ENCODE measurements at places on chromosomes 16 and 17.

DNA sequence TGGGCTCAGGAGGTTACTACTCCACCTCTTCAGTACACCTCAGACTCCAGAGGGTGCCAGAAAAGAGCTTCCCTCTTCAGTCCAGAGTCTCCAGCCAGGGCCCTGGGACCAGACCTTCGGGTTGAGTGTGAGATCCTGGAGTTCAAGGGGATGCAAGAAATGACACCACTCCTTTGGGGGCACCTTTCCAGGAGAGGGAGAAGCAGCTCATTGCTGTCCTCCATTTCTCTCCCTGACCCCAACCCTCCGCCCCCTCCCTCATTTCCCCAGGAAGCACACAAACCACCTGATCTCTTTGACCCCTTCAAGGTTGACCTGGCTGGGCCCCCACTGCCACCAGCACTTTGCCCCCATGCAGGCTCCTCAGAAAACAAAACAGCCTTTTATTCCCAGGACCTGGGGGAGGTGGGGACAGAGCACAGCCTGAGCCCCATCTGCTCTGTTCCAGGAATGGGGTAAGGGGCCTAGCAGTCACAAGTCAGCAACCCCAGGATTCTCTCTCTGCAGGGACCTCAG, 21.4 kb downstream of the CDH5 start:
- no peak for DNase-seq

GRCh38 chr16:77836801-77837200, 48.4 kb downstream of the VAT1L start:
- DNase-seq = no peak

GRCh38 chr17:61478790-61479492, 26.7 kb downstream of the TBX4 start:
- DNase-seq = no peak

DNA sequence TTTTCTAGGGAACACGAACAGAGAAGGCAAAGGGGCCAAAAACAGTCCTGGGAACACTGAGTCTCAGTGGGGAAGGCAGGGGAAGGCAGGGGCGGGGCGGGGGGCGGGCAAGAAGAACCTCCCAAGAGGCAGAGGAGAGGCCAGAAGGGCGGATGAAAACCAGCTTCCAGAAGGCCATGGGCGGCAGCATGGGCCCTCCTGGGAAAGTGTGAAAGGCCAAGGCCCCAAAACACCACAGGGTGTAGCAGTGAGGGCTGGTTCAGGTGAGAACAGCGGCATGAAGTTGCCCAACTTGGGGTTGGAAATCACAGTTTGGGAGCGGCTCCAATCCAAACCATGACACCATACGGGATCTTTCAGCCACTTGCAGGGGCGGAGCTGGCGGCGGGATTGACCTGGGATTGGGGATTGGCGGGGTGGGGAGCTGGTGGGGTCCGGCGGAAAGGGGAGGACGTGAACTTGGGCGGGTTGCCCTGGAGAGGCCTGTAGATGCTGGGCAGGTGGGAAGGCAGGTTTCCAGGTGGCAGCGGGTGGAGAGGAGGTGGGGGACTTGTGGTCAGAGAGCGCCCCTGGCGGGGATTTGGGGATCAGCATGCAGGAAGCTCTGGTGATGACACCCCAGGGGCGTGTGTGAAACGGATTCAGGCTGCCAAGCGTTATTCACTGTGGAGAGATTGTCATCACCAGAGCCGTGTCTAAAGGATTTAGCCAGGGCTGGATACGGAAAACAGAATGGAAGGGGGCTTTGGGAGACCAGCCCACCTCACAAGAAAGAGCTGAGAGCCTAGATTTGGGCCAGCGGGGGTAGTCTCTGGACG, 80.9 kb downstream of the ARHGAP23 start:
- DNase-seq = no peak

DNA sequence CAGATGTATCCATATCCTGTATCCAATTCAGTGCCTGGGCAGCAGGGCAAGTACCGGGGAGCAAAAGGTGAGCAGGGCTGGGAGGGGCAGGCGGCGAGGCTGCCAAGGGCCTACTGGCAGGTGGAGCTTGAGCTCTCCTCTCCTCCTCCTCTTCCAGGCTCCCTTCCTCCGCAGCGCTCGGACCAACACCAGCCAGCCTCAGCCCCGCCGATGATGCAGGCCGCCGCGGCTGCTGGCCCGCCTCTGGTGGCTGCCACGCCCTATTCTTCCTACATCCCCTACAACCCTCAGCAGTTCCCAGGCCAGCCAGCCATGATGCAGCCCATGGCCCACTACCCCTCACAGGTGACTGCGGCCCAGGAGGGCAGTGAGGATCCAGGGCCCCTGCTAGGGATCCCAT, 11.6 kb downstream of the ATXN2L start:
- no peak for DNase-seq

GRCh38 chr17:58605986-58606385, 85.9 kb downstream of the TEX14 start:
- DNase-seq = no peak

- no peak for DNase-seq
These were observed 124.5 kb downstream of the HS3ST3A1 start for GRCh38 chr17:13477180-13477611.

GRCh38 chr16:30947541-30947858, 1.4 kb upstream of the ORAI3 start:
- no peak for DNase-seq

GRCh38 chr16:8878523-8878911, 3.6 kb upstream of the LITAFD start:
- DNase-seq = no peak

- no peak for DNase-seq
These were observed 223.2 kb upstream of the FOXF1 start for GRCh38 chr16:86286991-86287663.

DNA sequence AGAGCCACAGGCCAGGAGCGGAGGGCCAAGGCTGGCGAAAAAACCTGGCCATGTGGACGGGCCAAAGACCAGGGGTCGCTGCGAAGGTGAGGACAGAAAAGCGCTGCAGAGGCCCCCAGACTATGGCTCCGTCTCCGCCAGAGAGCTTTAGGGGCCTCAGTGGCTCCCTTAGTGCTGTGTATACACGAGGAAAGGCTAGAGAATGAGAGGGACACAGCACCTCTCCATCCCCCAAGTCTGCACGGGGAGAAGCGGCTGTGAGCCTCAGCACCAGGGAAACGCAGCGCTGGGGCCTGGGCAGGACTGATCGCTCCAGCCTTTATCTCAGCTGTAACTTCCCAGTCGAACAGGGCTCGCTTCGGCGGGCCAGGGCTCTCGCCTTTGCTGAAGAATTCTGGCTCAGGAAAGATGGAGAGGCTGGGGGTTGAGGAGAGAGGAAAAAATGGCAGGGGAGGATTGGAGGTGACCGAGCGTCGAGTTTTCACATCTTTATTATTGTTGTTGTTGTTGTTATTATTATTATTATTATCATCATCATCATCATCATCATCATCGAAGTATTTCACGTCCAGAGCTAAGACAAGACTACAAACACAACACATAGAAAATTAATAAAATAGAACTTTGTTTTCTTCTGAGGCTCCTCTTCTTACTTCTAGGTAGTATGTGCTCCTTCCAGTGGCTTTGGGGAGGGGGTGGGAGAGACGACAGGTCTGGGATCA, 1.9 kb upstream of the HOXB5 start:
- no peak for DNase-seq

GRCh38 chr16:46733319-46733830, 14.8 kb downstream of the MYLK3 start:
- no peak for DNase-seq

DNA sequence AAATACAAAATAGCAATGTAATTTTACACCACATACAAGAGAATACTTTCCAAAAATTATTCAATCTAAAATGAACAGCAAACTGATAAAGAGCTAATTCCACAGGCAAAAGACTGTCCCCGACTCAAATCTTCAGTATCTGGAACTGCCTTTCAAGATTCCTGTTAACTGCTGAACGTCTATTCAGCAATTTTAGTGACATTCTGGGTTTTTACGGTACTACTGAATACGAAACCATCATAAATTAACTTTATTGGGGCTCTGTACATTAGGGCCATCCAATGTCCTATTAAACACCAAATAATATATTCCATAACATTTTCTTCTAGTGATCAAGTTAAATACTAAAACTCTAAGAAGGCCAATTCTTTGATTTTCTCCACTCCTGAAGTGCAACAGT, 1.6 kb downstream of the FBXL20 start:
- no peak for DNase-seq

DNA sequence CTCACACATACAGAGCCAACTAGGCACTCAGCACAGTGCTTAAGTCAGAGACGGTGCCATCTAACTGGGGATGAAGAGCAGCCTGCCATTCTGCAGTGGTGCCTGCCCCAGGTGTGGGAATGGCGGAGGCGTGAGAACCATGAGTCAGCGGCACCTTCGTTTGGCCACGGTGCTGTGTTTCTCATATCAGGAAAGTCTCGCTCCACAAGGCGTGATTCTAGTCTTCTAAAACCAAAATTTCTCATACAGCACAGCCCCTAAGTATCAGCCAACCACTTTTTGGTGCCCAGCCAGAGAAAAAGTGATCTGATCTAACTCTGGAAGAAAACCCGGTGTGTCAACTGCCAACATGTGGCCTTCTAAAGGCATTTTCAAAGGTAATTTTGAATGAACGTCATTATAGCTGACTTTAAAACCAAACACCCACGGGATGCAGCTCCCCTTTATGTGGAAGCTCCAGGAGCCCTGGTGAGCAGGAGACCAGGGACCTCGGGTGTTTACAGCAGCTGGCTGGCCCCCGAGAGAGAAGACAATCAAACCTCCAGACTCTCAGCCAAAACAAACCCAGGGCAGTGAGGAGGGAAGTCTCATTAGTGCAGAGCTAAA, 54.6 kb downstream of the ABCC12 start:
- DNase-seq = no peak

GRCh38 chr17:75652934-75653549, 13.9 kb downstream of the RECQL5 start:
- peak; percentile 13 for DNase-seq

- no peak for DNase-seq
These were observed 255.1 kb downstream of the MAP2K6 start for GRCh38 chr17:69669441-69670178.

GRCh38 chr16:19835968-19836421, 48.7 kb downstream of the GPRC5B start:
- no peak for DNase-seq

DNA sequence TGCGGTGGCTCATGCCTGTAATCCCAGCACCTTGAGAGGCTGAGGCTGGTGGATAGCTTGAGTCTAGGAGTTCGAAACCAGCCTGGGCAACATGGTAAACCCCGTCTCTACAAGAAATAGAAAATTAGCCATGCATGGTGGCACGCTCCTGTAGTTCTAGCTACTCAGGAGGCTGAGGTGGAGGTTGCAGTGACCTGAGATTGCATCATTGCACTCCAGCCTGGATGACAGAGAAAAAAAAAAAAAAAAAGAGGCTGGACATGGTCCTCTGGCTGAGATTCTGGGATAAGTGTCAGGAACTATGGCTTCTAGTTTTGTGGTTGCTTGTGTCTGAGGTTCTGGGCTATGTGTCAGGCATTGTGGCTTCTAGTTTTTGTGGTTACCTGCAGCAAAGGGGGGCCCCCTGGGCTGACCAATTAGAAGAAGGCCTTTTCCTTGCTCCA, 7.0 kb downstream of the KSR1 start:
- DNase-seq = no peak

DNA sequence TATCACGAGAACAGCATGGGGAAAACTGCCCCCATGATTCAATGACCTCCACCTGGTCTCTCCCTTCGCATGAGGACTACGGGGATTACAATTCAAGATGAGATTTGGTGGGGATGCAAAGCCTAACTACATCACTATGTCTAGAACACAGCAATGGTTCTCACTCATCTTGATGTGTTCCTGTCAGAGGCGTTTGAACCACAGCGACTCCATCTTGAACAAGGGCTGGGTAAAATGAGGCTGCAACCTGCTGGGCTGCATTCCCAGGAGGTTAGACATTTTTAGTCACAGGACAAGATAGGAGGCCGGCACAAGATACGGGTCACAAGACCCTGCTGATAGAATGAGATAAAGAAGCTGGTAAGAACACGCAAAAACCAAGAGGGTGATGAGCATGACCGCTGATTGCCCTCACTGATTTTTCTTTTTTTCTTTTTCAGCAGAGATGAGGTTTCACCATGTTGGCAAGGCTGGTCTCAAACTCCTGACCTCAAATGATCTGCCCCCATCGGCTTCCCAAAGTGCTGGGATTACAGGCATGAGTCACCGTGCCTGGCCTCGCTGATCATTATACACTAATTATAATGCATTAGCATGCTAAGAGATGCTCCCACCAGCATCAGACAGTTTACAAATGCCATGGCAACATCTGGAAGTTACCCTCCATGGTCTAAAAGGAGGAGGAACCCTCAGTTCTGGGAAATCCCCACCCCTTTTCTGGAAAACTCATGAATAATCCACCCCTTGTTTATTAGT, 3.0 kb upstream of the PPY start:
- no peak for DNase-seq

GRCh38 chr17:4422864-4423263, 10.9 kb upstream of the SPNS3 start:
- DNase-seq = peak; percentile 18

DNA sequence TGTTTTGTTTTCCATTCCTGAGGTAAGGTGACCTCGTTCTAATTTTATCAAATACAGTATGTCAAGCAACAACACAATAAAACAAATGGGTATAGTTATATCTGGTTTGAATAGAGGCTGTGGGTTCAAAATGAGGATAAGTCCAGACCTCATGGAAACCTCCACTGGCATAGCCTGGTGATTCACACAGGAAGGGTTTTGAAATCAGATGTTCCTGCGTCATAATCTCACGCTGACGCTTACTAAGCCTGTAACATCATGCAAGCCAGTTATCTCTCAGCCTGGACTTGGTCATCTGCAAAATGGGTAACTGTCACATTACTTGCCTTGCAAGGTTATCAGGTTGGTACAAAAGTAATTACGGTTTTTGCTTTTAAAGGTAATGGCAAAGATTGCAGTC, 1056.3 kb upstream of the EEF2KMT start:
- DNase-seq = no peak

- peak; percentile 38 for DNase-seq
These were observed 28.2 kb upstream of the ADGRG1 start for GRCh38 chr16:57600048-57600835.

All from COLO829 (cell line).